ENCODE measurements at places on chromosomes 6 and 20.

DNA sequence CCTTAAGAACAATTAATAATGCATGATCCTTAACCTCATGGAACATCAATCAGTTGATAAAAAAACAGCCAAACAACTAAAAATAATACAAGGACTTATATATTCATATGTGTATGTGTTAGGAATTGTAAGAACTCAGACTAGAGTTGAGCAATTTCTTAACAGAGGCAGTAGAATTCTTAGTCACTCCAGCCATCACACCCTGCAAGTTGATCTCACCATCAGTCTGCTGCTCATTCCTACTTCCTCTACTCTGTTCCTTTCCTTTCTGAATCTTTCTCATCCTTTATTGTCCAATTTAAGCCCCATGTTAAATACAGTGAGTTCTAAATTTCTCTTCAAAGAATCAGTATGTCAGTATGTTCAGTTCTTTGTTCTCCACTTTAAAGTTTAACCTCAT lies 2.6 kb downstream of the ZNF165 start:
- DNase-seq = no peak

DNA sequence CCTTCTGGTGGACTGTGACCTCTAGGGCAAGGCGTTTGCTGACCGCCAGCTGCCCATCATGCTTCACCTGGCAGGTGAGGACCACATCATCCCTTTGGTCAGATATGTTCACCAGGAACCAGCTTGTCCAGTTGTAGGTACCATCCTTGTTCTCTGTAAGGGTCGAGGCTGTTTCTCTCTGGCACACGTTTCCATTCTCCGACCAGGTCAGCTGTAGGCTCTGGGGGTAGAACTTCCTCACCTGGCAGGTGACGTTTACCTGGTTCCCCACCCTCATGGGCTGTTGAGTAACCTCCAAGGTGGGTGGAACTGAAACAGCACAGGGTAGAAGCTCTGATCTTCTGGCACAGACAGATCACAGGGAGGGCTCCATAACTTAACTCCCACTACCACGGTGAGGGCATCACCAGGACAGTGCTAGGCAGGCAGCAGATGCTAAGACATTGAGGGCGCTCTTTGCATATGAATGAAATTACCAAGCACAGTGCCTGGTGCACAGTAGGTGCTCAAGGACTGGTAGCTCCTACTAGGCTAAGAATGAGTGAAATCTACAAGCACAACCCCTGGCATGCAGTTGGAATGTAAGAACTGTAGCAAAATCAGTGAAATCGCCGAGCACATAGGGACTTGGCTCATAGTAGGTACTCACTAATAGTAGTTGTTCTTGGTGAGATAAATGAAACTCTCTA lies 15.6 kb upstream of the SIRPB1 start:
- no peak for DNase-seq

- no peak for DNase-seq
These were observed 118.2 kb downstream of the BMP7 start for GRCh38 chr20:57148263-57148662.

- DNase-seq = no peak
These were observed 22.2 kb upstream of the FBXO30 start for GRCh38 chr6:145836772-145837171.

DNA sequence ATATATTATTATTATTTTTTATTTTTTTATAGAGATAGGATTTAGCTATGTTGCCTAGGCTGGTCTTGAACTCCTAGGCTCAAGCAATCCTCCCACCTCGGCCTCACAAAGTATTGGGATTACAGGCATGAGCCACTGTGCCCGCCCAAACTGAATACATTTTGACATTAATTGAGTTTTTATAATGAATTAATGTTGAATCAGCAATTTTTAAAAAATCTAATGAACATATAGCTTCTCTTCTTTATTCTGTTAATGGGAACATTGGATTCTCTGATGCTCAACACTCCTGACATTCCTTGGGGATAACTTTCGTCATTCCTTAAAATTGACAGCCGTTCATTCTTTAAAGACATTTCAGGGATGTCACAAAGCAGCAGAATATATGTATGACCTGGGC lies 52.4 kb downstream of the ANKS1A start:
- no peak for DNase-seq

- no peak for DNase-seq
These were observed 414.3 kb downstream of the TFAP2A start for GRCh38 chr6:10000551-10000950.

All from stimulated activated CD4-positive, alpha-beta T cell treated with anti-CD3 and anti-CD28 coated beads, Interleukin-4, amount 100 ng/mL, for 1 hour (primary cell).